NCI-H460 (cell line): ENCODE measurements at places on chromosomes 16 and 17.

DNA sequence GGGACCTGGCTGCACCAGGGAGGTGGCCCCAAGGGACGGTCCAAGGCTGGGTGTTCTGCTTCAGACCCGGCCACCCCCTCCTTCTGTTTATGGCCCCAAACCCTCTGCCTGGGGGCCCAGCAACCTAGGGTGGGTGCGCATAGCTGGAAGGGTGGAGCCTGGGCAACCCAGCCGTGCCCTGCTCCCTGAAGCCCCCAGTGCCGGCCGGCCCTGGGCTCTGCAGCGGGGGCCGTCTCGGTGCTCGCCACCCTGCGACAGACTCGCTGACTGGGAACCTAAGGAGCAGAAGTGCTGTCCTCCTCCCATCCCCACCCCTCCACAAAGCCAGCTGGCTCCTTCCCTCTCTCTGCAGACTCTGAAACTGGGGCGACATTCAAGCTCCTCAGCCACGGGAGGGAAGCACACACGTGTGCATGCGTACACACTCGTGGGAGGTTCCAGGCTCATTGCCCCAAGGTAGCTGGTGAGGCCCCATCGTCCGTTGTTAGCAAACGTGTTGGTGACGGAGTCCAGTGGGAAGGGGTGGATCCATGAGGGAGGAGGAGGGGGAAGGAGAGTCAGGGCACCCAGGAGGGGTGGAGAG lies 43.4 kb downstream of the ENGASE start:
- DNase-seq, result no peak

GRCh38 chr17:29640413-29640812 lies 17.7 kb upstream of the CORO6 start:
- DNase-seq, result no peak

- DNase-seq, result no peak
Observed at GRCh38 chr17:45313996-45314740, 2.7 kb downstream of the MAP3K14 start.

DNA sequence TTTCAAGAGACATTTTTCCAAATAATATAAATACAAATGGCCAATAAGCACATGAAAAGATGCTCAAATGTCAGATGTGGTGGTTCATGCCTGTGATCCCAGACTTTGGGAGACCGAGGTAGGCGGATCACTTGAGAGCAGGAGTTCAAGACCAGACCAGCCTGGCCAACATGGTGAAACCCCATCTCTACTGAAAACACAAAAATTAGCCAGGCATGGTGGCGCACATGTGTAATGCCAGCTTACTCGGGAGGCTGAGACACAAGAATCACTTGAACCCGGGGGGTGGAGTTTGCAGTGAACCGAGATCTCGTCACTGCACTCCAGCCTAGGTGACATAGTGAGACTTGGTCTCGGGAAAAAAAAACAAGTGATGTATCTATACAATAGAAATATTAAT lies 2.9 kb upstream of the GALK1 start:
- no peak for DNase-seq

- DNase-seq, result no peak
Observed at GRCh38 chr16:88530051-88530857, 39.9 kb upstream of the ZC3H18 start.

DNA sequence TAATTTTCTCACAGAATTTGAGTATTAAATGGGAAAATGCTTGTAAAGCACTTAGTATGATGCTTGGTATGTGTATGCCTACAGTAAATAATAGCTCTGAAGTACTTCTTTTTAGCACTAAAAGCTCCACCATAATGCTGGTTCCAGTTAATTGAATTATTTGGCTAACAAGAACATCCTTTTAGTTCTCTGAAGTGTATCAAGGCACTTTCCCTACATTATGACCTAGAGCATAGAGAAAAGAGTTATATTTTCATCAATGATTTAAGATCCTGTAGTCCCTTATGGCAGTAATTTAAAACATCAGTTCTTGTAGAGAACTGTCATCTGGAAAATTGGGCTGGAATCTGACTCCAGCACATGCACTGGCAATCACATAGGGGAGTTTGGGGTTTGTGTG lies 21.9 kb upstream of the PHAF1 start:
- DNase-seq, result no peak

DNA sequence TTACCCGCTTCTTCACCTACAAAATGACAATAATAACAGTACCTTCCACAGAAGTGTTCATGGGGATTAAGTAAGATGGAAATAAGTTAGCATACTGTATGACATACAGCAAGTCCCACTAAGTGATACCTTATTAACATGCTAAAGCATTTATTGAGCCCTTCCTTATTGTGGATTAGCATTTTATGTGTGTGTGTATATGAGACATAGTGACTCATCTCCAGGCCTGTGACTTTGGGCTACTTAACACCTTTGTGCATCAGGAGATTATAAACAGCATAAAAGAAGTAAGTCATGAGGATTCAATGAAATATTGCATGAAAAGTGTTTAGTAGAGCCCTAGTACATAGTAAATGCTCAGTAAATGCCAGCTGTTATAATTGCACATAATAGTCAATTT lies 52.9 kb downstream of the CA10 start:
- no peak for DNase-seq

DNA sequence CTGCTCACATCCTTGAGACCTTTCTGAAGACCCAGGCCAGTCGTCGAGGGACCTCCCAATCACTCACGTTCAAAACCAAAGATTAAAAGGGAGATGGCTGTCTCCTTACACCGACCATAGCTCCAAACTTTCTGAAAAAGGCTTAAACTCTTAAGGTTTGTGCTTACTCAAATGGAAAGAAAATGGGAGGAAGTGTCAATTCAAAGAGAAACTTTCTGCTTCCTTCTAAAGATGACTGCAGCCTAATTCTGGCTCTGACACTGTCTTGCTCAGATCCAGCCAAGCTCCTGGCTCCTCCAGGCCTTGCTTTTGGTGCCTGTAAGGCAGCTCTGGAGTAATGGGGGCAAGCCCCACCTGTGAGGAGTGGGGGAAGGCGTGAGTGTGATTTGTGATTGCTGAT lies 54.9 kb upstream of the WSB1 start:
- DNase-seq, result no peak

- DNase-seq, result no peak
Observed at GRCh38 chr17:36614933-36615332, 13.6 kb downstream of the MRM1 start.
